ENCODE measurements at places on chromosomes 5 and 9.

- DNase-seq: no peak
Measured at GRCh38 chr5:80755626-80756025, 100.8 kb upstream of the DHFR start.

DNA sequence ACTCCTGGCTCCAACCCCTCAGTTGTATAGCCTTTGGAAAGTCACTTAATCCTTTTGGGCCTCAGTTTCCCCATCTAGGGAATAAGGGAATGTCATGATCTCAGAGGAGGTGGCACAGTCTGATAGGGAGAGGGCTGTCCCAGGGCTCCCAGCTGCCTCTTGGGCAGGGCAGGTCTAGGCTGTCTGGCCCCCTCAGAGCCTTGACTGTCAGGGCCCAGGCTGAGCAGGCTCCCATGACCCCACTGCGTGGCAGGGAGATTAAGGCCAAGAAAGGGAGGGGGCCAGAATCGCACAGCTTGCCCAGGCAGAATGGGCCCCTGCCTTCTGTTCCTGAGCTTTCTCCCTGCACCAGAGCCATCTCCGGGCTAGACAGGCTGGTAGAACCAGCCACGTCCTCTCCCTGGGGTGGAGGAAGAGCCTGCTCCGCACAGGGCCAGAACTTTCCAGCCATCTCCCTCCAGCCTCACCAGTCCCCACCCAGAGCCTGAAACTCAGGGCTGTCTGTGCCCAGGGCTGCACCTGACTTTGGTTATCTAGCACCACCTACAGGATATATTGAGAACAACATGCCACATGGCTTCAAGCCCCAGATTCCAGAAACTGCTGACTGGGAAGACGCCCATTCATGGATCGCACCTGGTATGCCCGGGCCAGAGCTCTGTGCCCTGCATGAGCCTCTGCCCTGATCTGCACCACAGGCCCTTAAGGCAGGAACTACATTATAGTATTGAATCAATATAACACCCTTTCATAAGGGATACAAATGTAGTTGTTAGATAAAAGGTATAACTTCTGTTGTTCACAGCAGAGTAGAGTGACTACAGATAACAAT lies 32.1 kb downstream of the NAIF1 start:
- DNase-seq: peak; percentile 77

DNA sequence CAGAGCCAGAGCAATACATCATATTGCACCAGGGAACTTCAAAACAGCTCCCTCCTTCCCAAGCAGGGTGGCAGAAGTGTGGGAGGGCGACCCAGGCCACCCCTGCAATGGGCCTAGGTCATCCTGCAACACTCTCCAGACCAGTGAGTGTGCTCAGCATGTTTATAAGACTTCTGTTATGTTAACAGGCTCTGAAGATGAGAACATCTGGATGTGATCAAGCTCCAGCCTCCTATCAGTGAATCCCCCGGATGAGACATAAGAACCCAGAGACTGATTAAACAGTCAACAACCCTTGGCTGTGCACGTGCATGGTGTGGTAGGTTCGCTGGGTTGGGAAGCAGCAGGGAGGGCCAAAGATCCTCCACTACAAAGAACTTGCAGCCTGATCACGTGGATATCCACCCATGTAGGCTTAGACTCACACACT lies 63.3 kb downstream of the ABCA1 start:
- peak; percentile 58 for DNase-seq

DNA sequence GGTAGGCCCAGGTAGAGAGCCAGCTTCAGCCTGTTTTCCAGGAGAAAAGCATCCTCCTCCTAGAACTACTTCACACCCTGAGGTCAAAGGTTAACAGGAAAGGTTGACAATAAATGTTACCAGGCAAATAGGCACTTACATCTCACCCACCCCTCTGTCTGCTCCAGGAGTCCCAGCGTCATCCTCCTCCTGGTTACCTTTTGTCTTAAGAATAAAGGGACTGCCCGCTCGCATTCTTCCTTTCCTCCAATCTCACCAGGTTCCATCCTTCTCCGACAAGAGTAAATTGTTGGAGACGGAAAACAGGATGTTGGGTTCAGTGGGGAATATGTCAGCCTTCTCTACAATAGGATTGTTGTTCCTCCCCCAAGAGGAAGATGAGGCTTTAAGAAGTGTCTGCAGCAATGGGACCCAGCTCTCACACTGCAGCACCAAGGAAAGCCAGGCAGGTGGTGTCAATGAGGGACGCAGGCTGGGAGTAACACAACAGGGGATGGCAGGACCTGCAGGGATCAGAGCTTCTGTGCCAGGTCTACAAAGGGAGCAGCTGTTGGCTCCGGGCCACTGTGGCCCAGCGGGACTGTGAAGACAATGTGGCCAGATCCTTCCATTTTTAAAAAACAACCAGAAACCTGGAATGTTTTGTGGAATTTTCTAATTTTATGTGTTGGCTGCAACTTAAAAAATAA lies 29.0 kb downstream of the FAT2 start:
- DNase-seq: no peak

- DNase-seq: no peak
Measured at GRCh38 chr9:16175461-16175860, 622.6 kb downstream of the CCDC171 start.

DNA sequence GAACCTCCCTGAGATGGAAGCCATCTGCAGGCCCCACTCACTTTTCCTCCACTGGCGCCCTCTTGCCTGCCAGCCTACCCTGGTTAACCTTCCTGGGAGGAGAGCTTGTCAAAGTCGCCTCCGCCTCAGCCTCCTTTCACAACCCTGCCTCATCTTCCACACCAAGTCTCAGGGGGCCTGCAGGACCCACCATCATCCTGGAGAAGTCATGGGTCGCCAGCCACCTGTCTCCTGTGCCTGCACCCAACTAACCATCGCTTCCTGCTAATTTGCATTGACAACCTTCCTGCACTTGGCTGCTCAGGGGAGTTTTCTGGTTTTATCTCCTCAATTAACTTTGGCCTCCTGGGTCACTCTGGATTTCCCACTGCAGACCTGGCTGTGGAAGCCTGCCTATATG lies 52.8 kb upstream of the GRHPR start:
- no peak for DNase-seq

DNA sequence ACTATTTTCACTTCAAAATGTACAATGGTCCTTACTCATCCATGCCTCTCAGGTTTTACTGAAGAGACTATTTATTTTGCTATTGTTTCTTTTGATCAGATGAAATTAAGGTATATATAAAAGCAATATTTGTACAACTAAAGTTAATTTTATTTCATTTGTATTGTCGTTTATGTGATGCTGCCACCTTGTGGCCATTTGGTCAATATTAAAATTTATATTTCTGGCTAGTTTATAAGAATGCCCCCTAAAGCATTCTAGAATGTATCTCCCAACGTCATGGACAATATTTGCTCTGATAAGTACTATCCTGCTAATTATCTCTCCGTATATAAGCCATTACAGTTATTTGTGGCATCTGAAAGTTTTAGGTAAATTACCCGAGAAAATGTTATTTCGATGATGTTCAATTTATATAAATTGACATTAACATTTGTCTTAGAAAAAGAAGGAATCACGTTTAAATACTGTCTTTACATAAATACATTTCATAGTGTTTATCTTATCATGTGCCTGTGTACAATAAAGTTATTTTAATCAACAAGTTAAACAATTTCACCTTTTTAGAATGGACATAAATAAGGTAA lies 680.0 kb downstream of the TAF11L14 start:
- DNase-seq: peak; percentile 58

GRCh38 chr5:157348049-157348400 lies 82.1 kb downstream of the CYFIP2 start:
- DNase-seq: peak; percentile 5

- DNase-seq: no peak
Measured at GRCh38 chr5:17808566-17808965, 174.3 kb downstream of the TAF11L14 start.

DNA sequence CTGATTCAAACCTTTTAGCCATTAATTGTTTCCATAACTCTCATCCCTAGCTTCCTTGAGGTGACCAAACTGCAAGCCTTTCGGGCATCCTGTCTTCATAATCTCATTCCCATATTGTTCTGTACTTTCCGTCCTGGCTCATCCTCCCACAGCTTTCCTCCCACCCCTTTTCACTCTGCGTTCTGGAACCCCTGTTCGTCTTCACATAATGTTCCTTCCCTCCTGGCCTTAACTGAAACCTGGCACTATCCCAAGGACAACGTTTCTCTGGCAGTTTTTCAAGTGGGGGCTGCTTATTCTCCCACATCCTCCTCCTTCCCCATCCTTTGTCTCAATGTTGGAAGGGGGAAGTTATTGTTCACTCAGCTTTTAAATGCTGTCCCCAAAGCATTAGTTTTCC lies 1.5 kb downstream of the ZNF189 start:
- peak; percentile 43 for DNase-seq

DNA sequence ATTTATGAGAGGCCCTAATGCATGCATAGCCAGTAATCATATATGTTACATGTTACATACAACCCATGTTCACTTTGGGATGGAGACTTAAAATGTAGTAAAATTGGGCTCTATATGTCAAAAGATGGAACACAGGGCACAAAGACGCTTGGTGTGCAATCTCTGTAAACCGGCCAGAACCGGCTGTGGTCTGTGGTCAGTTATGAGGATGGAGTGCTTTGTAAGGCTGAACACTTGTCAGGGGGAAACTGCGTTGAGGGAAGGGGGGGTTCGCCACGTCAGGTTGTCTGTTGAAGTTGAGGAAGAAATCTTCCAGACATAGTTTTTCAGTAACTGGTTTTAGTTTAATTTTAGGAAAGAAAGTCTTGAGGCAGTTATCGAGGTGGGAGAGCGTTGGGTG lies 2.7 kb upstream of the CKMT2 start:
- no peak for DNase-seq

GRCh38 chr9:106588626-106589025 lies 274.3 kb upstream of the ZNF462 start:
- no peak for DNase-seq

GRCh38 chr9:134549336-134549735 lies 92.3 kb upstream of the COL5A1 start:
- no peak for DNase-seq

- DNase-seq: no peak
Measured at GRCh38 chr9:83526901-83527300, 11.3 kb downstream of the FRMD3 start.

- peak; percentile 22 for DNase-seq
Measured at GRCh38 chr5:168317521-168318147, 26.2 kb downstream of the WWC1 start.

GRCh38 chr9:16319646-16320045 lies 550.8 kb downstream of the BNC2 start:
- no peak for DNase-seq

DNA sequence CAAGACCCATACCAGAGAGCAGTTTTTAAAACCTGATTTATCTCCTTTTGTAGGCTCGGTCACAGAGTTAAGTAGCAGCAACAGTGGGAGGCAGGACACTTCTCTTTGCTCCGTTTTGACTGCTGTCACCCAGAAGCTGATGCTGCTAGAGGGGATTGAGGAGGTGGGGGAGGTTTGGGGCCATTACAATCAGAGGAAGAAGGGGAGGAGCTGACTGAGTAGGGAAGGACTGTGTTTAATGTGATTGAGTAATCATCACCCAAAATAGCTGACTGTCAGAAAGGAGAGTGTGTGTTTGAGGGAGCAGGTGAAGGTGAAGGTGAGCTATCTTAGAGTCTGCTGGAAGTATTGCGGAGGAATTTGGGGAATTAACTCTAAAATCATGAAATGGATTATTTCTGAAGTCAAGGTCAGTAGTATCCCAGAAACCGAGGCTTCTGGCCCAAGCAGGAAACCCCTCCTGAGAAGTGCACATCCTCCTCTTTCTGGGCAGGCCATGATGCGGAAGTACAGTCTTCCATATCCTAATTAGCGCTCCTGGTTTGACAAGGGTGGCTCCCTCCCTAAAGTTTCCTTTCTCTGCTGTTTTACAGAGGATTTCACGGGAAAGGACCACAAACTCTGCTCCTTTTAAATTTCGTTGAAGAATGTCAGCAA lies 214.9 kb downstream of the PLK2 start:
- no peak for DNase-seq

DNA sequence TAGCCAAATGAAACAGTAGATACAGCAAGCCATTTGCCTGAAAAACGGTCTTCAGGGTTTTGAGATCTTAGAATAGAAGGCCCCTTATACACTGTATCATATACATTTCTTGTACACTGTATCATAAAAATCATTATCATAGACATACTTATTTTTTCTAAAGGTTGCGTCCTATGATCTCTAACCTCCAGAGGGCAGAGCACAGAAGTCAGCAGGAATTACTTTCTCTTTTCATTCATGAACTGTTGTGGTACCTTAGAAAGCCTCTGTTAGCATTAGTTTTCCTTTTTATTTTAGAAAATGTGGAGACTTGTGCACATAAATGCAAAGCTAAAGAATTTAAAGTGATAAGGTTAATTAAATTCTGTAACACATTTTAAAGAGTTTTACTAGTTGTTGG lies 115.4 kb downstream of the OXCT1 start:
- DNase-seq: peak; percentile 12

DNA sequence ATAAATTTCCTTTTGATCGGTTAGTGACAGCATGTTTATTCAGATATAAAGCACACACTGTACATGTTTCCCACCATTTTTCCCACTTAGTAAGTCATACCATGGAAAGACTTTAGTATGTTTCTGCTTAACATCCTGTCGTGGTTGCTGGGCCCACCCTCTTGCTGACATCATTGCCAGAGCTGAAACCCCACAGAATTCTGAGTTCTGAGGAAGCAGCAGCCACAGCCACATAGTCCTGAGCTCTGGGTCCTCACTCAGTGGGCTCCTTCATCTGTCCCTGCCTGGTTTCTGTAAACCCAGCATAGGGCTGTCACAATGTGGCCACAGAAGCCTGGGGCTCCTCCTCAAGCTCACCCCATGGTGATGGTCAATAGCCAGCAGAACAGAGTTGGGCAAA lies 441.5 kb downstream of the ENC1 start:
- peak; percentile 14 for DNase-seq

DNA sequence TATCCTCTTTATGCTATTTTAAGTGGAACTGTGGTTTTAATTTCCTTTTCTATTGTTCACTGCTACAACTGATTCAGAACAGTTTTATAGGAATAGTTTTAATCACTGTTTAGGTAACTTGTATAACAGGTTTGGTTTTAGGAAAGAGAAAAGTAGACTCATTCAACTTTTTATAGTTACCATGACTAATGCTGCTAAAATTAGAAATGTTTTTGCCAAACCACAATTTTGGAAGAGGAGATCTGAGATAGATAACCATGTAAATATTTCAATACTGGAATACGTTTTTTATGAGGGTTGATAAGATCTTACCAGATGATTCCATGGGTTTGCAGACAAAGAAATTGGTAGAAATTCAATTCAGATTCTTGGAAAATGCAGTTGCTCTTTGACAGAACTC lies 404.6 kb upstream of the ARRDC3 start:
- DNase-seq: no peak

DNA sequence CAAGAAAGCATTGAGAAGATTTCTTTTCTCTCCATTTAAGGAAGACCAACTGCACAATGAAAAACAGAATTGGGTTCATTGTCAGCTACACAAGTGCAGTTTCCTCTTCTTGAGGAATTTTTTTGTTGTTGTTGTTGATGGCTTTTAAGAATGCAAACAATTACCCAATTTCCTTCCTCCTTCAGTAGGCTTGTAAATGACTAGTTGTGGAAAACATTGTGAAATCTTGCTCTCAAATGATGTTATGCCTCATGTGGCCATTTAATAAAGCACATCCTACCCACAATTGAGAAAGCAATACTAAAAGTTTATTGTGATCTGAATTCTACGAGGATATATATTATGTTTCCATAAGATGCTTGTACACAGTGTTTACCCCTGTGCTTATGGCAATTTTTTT lies 171.6 kb downstream of the FAM174A start:
- DNase-seq: peak; percentile 96

- DNase-seq: no peak
Measured at GRCh38 chr5:66362046-66362445, 217.9 kb downstream of the SREK1 start.
